GF-D8 (cell line): ENCODE measurements at places on chromosomes 2 and 18.
A peak's percentile ranks its signal among the peaks of the same experiment; 100 is the strongest.

DNA sequence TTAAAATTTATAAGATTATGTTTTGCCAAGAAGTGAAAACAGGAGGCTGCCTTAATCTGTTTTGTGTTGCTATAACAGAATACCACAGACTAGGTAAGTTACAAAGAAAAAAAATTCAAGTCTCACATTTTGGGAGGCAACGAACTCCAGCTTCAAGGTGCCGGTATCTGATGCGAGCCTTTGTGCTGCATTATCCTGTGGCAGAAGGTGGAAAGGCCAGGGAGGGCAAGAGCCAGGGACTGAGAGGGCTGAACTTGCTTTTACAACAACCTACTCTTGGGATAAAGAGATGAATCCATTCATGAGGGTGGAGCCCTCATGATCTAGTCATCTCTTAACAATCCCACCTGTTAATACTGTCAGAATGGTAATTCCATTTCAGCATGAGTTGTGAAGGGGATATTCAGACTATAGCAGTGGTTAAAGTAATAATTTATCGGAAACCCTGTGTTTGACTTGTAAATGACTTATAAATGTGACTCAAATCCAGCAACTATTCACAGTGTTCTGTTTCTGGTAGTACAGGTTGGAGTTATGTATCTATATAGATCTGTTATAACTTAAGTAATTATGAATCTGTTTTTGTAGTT lies 3.7 kb downstream of the MTX2 start:
- no peak for DNase-seq

DNA sequence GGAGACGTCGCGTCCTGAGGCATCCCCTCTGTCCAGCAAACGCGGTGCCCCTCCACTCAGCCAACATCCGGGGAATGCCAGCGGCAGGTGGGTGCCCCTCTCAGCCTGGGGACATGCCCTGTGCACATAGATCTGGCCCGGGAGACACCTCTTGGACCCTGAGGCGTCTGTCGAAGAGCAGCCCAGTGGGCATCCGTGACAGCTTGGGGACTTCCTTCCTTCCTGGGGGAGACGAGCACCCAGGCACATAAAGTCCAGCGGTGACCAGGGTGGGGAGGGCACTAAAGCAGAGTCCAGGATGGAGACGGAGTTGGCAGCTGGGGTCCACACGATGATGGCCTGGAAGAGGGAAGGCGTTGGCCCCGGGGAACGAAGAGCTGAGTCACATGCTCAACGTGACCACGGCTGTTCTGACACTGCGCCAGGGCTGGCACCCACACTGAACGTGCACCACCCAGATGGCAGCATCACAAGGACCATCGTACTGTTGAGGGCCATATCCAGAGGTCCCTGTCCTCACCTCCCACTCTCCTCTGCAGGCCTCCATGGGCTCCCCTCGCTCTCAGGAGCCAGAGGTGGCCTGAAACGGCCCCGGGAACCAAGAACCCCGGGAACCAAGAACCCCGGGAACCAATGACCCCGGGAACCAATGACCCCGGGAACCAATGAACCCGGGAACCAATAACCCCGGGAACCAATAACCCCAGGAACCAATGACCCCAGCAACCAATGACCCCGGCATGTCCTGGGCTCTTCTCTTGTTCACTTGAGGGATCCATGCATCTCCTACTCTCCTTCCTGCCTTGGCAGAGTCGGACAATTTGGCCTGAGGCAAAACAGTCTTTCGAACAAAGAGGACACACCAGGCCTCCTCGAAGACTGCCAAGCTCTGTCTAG lies 22.6 kb downstream of the HDAC4 start:
- no peak for DNase-seq

- DNase-seq = no peak
These were observed 95.4 kb downstream of the ZBTB7C start for GRCh38 chr18:48313792-48314191.

DNA sequence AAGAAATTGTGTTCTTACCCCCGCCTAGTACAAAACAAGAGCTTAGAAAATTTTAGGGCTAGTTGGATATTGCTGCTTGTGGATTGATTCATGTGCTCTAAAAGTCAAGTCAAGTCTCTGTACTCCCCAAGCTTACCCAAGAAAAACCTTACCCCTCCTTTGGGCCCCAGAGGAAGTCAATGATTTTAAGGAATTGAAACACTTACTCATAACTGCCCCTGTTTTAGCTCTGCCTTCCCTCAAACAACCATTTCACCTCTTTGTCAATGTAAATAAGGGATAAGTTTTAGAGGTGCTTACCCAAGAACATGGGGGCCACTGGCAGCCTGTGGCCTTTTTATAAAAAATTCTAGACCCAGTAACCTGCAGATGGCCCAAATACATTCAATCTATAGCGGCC lies 136.6 kb upstream of the RMP24 start:
- DNase-seq = no peak

GRCh38 chr2:2871480-2872308 lies 505.9 kb downstream of the EIPR1 start:
- DNase-seq = no peak

GRCh38 chr2:64143169-64144056 lies 807 bp downstream of the PELI1 start:
- DNase-seq = no peak

DNA sequence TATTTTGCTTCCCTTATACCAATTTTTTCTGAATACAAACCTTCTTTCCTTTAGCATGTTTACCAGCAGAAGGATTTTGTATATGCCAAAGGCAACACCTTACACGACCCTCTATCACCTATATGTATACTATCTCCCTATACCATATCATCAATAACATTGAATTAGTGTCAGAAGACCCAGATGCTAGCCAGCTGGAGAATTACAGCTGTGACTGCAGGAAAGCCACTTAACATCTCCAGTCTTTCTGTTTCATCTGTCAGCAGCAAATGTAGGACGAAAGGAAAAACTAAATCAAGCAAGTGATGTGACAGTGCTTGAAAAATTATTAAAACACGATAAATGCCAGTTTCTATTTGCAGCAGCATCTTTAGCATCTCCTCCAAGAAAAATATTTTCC lies 193.7 kb downstream of the STK39 start:
- DNase-seq = no peak

DNA sequence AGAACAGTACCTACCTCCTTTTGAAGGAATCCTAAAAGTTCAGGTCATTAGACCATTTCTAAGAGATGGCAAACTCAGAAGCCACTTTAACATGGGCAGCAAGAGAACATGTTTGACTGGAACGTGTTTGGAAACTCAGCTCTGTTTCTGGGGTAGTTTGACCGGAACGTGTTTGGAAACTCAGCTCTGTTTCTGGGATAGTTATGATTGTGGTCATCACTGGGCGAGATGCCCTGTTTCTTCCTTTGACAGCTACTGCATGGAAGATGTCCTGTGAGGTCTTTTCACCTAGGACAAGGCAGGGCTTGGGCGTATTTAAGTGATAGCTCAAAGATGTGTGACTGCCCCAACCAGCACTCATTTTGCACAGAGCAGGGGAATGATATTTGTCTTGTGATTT lies 19.9 kb upstream of the SERPINB13 start:
- DNase-seq = no peak

GRCh38 chr2:238382381-238382781 lies 44.3 kb upstream of the ASB1 start:
- DNase-seq = peak; percentile 74

DNA sequence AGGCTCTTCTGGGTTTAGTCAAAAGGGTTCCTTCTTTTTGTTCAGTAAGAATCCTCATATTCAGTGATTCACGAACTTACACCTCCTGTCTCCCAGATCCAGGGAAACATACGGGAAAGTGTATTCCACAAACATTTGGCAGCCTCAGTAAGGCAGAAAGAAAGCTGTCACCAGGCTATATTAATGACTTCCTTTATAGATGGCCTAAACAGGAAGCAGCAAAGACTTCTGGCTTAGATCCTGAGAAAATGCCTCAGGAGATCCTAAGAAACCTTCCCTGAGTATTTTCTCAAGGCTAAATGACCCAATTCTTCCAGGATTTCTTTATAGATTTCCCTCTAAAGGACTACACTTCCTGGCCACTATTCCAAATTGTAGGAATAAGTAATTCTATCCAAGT lies 1995.5 kb upstream of the CELF4 start:
- DNase-seq = no peak

DNA sequence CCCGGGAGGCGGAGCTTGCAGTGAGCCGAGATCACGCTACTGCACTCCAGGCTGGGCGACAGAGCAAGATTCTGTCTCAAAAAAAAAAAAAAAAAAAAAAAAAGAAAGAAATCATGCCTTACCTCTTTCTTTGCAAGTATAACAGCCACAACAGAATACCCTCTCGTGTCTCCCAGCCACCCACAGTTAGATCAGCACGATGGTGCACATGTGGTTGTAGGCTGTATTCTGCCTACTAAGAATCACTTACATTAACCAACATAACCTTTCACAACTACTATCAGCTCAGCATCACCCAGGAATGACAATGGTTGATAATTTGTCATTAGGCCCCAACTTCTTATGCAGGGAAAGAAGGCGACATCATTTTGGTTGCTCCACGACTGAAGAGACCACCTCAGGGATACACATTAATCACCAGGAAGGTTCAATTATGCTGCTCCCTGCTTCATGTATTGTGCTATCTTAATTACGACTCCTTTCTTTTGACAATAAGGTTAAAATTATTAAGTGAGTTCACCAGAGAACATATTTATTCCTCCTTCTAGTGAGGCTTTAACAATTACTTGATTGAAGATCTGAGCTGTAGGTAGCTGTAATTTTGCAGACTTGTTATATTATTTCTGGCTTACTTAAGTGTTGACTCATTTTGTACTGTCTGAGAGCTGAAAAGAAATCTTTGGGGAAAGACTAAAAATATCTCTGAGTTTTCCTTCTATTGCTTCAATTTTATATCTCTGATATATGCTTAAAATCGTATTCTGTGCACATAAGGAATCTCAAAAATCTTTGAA lies 120.1 kb downstream of the LRP1B start:
- no peak for DNase-seq

DNA sequence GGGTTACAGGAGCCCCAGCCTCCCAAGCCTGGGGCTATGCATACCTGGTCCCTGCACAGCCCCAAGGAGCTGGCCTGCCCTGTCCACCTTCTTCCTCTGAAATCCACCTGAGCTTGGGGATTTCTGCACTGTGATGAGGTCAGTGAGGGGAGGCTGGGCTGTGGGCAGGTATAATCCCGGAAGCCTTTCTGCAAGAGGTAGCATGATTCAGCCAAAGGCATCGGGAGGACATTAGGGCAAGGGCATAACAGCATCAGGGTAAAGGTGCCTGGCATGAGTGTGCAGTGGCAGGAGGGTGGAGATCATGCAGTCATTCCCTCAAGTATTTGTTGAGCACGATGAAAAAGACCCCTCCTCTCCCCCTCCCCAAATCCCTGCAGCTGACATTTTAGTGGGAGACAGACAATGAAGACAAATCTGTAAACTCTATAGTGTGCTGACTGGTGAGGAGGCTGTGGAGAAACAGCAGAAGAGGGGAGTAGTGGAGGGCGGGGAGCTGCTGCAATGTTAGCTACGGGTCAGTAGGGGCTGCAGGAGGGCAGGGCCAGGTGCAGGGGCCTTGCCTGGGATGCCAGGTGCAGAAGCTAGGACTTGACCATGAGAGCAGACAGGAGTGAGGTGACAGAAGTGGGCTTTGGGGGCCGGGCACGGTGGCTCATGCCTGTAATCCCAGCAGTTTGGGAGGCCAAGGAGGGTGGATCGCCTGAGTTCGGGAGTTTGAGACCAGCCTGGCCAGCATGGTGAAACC lies 18.7 kb downstream of the ZFP36L2 start:
- no peak for DNase-seq

- DNase-seq = no peak
These were observed 68.1 kb downstream of the EMILIN2 start for GRCh38 chr18:2914881-2915240.
